ENCODE measurements at places on chromosomes 5 and 9. TPM values are rescaled to one million over a fixed set of nuclear protein-coding genes. Genes with fewer than 3 reads are reported as not detected.

GRCh38 chr5:76257897-76258296, 145.2 kb upstream of the IQGAP2 start:
- H3K4me3 ChIP-seq: no peak overlapping the region
- no peaks in the 10 kb centered on the region for H3K4me1 ChIP-seq
- no peak for DNase-seq
- H3K27ac ChIP-seq: no peak overlapping the region
- H3K36me3 ChIP-seq: no peaks in the 10 kb centered on the region

DNA sequence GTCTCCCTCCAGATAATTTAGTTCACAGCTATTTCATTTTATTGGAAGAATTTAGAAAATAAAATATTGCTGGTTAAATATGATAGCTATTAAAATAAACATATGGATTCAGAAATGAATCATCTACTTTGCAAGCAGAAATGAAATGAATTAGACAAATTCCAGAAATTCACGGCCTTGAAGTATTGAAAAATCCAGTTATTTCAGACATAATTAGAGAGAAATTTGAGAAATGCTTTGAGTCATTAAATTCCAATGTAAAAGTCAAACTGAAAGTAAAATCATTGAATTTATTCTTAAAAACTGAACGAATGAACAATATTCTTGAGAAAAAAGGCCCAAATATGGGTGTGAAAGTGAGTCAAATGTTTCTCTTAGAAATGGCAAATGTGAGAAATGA, 632.6 kb upstream of the EDIL3 start:
- H3K36me3 ChIP-seq: no peaks in the 10 kb centered on the region
- H3K4me3 ChIP-seq: no peak overlapping the region
- no peaks in the 10 kb centered on the region for H3K27me3 ChIP-seq
- no peak overlapping the region for H3K27ac ChIP-seq
- no peak for DNase-seq

- DNase-seq: no peak
- no peaks in the 10 kb centered on the region for H3K36me3 ChIP-seq
- H3K4me1 ChIP-seq: no peaks in the 10 kb centered on the region
- peak overlapping the region; percentile 96 for H3K27ac ChIP-seq
- H3K27me3 ChIP-seq: no peaks in the 10 kb centered on the region
These were observed 8.3 kb downstream of the ITGA1 start for GRCh38 chr5:52796031-52796430.

ECM2 gene
- 8.1 TPM for total RNA-seq

DNA sequence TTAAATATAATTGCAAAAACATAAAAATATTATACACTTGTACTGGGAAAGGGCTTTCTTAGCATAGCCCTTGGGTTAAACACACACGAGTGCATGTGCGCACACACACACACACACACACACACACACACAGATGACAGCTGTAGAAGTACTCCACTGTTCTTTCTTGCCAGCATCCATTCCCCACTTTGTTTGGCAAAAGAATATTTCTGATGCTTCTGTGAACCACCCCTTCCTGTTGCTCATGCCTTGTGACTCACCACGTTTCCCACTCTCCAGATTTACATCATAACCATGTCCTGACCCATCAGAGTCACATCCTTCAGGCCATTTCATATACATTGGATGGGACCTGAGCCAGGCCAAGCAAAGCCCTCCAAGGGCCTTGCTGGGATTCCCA, 280.1 kb downstream of the DNAH5 start:
- H3K4me1 ChIP-seq: no peaks in the 10 kb centered on the region
- no peaks in the 10 kb centered on the region for H3K27me3 ChIP-seq
- H3K36me3 ChIP-seq: no peaks in the 10 kb centered on the region
- no peak overlapping the region for H3K4me3 ChIP-seq
- no peak for DNase-seq

DNA sequence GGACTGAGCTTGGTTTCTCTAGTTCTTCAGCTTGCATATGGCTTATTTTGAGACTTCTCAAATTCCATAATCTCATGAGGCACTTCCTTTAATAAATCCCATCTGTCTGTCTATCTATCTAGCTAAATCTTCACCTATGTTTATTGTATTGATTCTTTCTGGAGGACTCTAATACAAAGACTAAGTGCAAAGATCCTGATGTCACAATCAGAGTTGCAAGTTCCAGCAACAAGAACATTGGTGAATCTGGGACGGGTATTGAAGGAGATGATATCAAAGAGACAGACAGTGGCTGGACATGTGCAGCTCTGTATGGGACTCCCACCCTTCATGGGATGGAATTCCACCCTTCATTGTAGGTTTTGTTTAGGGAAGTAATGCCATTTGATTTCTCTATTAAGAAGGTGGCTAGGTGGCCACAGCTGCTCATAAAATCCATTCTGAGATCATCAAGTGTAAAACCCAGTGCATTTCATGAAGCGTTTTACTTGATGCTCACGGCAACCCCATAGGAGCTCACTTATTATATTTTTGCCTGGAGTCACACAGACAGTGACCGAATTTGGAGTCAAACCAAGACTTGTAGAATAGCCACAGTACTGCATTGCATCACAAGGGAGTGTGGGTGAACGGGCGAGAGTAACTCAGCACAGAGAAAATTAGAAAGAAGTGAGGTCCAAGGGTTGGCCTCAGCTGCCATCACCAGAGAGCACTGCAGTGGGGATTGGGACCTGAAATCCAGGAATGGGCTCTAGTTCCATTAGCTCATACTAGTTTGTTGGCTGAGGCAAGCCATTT, 24.9 kb downstream of the TAS2R1 start:
- no peak for DNase-seq
- no peak overlapping the region for H3K4me3 ChIP-seq
- no peaks in the 10 kb centered on the region for H3K4me1 ChIP-seq

DNA sequence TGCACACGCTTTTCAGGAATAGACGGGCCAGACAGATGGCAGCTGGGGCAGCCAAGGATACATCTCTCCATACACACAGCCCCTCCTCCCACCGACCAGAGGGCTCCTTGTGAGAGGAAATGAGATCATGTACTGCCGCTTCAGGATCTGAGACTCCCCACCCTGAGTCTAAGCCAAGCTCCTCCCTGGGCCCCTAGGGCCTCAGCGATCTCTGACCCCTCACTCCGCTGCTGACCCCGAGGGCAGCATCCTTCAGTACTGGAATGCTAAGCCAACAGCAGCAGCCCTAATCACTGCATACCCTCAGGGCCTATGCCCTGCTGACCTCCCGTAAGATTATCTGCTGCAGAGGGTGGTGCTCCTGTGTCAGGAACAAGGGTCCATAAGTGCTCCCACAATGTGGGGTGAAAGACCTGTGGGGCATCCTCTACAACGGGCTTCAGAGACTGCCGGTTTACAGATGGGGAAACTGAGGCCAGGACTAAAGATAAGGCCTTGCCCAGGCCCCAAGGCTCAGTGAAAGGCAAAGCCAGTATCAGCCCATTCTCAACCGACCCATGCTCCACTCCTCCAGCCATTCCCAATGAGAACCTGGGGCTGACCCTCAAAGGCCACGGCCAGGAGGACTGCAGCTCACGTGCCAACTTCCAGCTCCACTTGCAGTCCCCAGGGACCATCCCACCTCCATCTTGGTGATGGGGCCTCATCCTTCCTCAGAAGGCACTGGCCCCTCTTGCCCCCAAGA, 37.5 kb downstream of the BICD2 start:
- no peaks in the 10 kb centered on the region for H3K4me1 ChIP-seq
- H3K27ac ChIP-seq: no peak overlapping the region
- no peaks in the 10 kb centered on the region for H3K27me3 ChIP-seq
- H3K36me3 ChIP-seq: peaks cover 13% of the 10 kb centered on the region
- H3K4me3 ChIP-seq: no peak overlapping the region
- no peak for DNase-seq

- no peaks in the 10 kb centered on the region for H3K27me3 ChIP-seq
- H3K36me3 ChIP-seq: no peaks in the 10 kb centered on the region
- H3K27ac ChIP-seq: peak overlapping the region; percentile 58
- no peak for DNase-seq
- no peak overlapping the region for H3K4me3 ChIP-seq
These were observed 6.4 kb upstream of the ABLIM3 start for GRCh38 chr5:149134778-149135500.

- H3K4me1 ChIP-seq: peaks cover 95% of the 10 kb centered on the region
- H3K36me3 ChIP-seq: no peaks in the 10 kb centered on the region
- DNase-seq: peak; percentile 84
- peak overlapping the region; percentile 94 for H3K27ac ChIP-seq
- no peaks in the 10 kb centered on the region for H3K27me3 ChIP-seq
These were observed 53.4 kb downstream of the ROR2 start for GRCh38 chr9:91896513-91897121.

GRCh38 chr5:154400678-154401077, 45.1 kb upstream of the SAP30L start:
- no peak overlapping the region for H3K27ac ChIP-seq
- H3K4me3 ChIP-seq: no peak overlapping the region
- peaks cover 15% of the 10 kb centered on the region for H3K4me1 ChIP-seq
- H3K36me3 ChIP-seq: no peaks in the 10 kb centered on the region
- DNase-seq: no peak
- no peaks in the 10 kb centered on the region for H3K27me3 ChIP-seq

- H3K27ac ChIP-seq: no peak overlapping the region
- H3K36me3 ChIP-seq: no peaks in the 10 kb centered on the region
- no peaks in the 10 kb centered on the region for H3K27me3 ChIP-seq
- no peak for DNase-seq
These were observed 546.0 kb upstream of the RORB start for GRCh38 chr9:73951147-73951546.

DNA sequence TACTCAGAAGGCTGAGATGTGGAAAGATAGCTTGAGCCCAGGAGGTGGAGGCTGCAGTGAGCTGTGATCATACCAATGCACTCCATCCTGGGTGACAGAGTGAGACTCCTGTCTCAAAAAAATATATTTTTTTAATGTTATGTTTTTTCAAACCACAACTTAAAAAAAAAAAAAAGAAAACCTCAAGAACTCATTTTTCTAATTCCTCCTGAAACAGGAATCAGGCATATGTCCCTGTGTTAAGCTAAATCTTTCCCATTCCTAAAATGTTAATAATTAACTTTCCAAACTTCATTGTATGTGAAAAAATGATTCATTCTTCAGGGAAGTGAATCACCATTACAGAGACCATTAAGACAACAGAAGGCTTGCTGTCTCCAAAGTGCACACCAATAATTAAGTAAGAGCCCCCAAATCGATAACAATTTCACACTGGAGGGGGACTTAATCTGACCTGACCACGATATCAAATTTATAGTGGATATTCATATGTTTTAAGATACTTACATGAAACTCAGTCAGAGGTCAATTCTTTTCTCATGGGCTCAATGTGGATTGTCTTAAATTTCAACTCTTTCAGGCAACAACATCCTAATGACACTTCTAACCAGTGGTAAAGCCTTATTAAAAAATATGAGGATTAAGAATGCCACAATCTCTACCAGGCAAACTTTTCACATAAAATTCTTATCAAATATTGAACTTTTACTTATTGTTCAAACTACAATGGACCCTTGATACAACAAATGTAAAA, 5.2 kb downstream of the CEMIP2 start:
- H3K4me3 ChIP-seq: no peak overlapping the region
- no peak overlapping the region for H3K27ac ChIP-seq
- no peaks in the 10 kb centered on the region for H3K27me3 ChIP-seq
- H3K4me1 ChIP-seq: peaks cover 42% of the 10 kb centered on the region

PCSK1 gene
- total RNA-seq: 2.2 TPM

GRCh38 chr9:126347911-126348760, 21.5 kb downstream of the MVB12B start:
- H3K4me3 ChIP-seq: no peak overlapping the region
- no peak for DNase-seq
- peaks cover 4% of the 10 kb centered on the region for H3K4me1 ChIP-seq
- no peaks in the 10 kb centered on the region for H3K36me3 ChIP-seq

NELFB gene
- 24.7 TPM for total RNA-seq

DNA sequence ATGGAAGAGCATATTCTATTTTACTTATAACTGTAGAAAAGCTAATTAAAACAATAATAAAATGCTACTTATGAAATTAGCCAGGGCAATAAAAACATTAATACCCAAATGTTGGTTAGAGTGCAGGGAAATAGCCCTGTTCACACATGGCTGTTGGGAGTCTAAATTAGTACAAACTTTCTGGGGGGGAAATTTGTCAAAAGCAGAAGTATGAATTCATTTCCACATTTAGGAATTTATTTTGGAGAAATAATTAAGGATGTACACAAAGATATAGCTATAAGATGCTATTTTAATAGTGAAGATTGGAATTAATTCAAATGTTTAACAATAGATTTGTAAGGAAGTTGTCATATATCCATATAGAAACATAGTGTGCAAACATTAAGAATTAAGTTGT, 190.5 kb downstream of the SEC61B start:
- DNase-seq: no peak
- H3K36me3 ChIP-seq: no peaks in the 10 kb centered on the region
- H3K4me3 ChIP-seq: no peak overlapping the region
- H3K27ac ChIP-seq: no peak overlapping the region
- no peaks in the 10 kb centered on the region for H3K4me1 ChIP-seq

FGF1 gene
- total RNA-seq: 5.4 TPM

DNA sequence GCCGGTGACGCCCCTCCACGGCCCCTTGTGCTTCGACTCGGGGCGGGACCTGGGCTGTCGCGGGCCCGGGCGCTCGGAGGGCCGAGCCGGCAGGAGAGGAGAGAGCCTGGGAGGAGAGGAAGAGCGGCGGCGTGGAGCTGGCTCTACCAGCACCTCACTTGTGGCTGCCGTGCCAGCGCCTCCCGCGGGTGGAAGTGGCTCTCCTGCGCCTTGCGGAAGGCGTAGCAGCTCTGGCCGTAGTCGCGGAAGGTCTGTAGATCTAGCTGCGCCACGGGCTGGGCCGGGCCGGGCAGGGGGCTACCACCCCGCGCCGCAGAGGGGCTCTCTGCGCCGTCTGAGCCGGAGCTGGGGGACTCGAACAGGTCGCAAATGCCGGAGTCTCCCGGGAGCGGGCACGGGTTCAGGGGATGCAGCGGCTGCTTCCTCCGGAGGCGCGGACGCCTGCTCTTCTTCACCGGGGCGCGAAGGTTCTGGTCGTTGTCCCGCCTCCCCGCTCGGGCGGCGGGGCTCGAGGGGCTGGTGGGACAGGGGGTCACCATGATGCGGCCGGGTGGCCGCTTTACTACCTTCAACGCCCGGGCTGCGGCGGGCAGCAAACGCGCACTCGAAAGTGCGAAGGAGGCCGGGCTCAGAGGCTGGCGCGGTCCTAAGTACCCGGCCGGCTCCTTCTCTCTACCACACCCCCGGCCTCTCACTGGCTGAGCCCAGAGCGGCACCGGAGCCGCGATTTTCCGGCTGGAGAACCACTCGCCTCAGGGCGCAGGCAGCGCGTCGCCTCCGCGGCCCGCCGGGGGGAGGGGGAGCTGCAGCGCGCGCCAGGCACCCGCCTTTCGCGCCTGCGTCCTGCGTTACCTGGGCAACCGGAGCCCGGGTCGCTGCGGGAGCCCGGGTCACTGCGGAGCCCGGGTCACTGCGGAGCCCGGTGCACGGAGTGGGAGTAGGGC, at the start of gene CCNO:
Gene CCNO, minus strand, starts transcription at position 624 of the 944 bp plus-strand sequence. Its CDS starts 85 bp downstream, at position 539.
- no peaks in the 10 kb centered on the region for H3K36me3 ChIP-seq
- no peak within 1 kb of the TSS for H3K27ac ChIP-seq
- peak; percentile 71 for DNase-seq
- peaks cover 46% of the 10 kb centered on the region for H3K27me3 ChIP-seq

GRCh38 chr5:107388141-107388861, 282.4 kb downstream of the EFNA5 start:
- peaks cover 13% of the 10 kb centered on the region for H3K4me1 ChIP-seq
- H3K27ac ChIP-seq: peak overlapping the region; percentile 26
- no peaks in the 10 kb centered on the region for H3K36me3 ChIP-seq
- no peak for DNase-seq
- no peaks in the 10 kb centered on the region for H3K27me3 ChIP-seq

MLANA gene
- total RNA-seq: not detected
